Daoy (cell line): ENCODE measurements at places on chromosomes 13 and 19. TPM values are rescaled to one million over a fixed set of nuclear protein-coding genes. Genes with fewer than 3 reads are reported as not detected.

ZNF844 gene
- 2.4 and 4.4 TPM in 2 replicates for total RNA-seq

KLK7 gene
- total RNA-seq: not detected in 2 replicates

PTH2 gene
- total RNA-seq: not detected in 2 replicates

MYO9B gene
- 25.0 and 27.5 TPM in 2 replicates for total RNA-seq

SLITRK5 gene
- total RNA-seq: under 0.01 TPM in 1 of 2 replicates, not detected in the other

GJB6 gene
- total RNA-seq: not detected in 2 replicates

ERFL gene
- not detected in 2 replicates for total RNA-seq

FBN3 gene
- not detected in 2 replicates for total RNA-seq

SLC10A2 gene
- not detected in 2 replicates for total RNA-seq

CLEC17A gene
- 0.42 TPM in 1 of 2 replicates, not detected in the other for total RNA-seq
